Stimulated activated CD8-positive, alpha-beta memory T cell treated with anti-CD3 and anti-CD28 coated beads, Interleukin-2, amount 100 ng/mL, for 48 hours (primary cell): ENCODE measurements at places on chromosomes 6 and 20.

DNA sequence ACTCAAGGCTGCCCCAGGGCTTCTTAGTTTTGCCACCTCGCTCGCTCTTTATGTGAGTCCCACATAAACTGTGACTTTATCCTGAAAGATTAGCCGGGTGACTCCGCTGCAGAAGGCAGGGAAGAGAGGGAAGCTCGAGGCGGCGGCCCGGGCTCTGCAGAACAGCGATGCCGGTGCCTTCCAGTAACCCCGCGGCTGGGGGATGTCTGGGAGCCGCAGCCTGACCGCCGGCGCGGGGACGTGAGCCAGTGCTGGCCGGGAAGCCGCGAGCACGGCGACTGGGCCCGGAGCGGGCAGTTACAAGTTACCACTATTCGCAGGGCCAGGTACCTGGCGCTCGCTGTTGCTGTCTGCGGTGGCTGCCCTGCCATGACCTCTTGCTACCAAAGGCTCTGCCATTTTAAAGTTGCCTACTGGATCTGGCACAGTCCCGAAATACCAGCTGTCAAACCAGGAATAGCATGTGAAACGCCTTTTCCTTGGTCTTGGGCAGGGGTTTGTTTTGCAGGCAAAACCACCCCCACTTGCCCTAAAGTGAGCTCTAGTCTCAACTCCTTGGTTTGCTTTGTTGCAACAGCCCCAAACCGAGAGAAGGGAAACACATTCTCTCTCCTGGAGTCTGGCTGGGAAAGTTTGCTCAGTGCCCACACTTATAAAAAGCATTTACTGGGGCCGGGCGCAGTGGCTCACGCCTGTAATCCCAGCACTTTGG, 124.0 kb upstream of the SLC2A12 start:
- DNase-seq, result no peak

DNA sequence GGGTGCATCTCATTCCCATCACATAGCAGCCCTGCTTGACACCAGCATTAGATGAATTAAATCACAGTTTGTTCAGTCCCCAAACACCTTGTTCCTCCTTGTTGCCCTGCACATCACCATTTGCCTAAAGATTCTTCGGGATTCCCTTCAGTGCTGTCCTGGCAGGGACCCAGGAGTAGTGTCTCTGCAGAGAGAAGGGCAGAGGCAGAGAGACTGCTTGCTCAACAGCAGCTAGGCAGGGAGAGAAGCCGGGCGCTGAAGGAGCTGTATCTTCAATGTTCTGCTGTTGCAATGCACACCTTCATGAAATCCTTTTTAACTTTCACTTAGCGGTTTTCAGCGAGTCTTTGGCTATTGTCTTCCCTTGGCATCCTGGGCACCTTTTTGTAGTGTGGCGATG, 362.9 kb downstream of the FARS2 start:
- DNase-seq, result no peak

- DNase-seq, result no peak
Measured at GRCh38 chr20:11301699-11302098, 616.0 kb upstream of the BTBD3 start.

GRCh38 chr6:25489399-25489798, 162.6 kb upstream of the SCGN start:
- no peak for DNase-seq

GRCh38 chr6:132974122-132974521, 159.8 kb downstream of the RPS12 start:
- no peak for DNase-seq

DNA sequence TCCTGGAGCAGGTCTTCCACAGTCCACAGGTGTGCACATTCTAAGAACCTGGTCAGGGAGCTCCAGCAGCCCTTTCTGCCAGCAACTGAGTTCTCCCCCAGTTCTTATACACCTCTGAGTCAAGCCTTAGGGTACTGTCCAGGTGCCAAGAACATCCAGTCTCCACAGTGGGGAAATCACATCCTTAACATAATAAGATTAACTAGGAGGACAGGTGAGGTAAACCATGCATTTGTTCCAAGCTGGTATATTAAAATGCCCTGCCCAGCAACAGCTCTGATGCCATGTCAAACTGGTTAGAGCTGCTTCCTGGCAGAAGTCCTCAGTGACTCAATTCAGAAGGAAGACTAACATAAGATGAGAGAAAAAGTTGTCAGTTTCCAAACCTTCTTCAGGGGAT, 303.9 kb upstream of the SGK1 start:
- DNase-seq, result no peak
